ENCODE measurements at places on chromosomes 6 and 20. TPM values are rescaled to one million over a fixed set of nuclear protein-coding genes. Genes with fewer than 3 reads are reported as not detected.

MAFB gene
- total RNA-seq = 4.6 TPM

CDH4 gene
- total RNA-seq = 1.2 TPM

RIPOR3 gene
- not detected for total RNA-seq

GPX5 gene
- total RNA-seq = not detected

BPIFB2 gene
- total RNA-seq = not detected

C20orf173 gene
- total RNA-seq = not detected

RAE1 gene
- 28.3 TPM for total RNA-seq

SPATS1 gene
- not detected for total RNA-seq

IL20RA gene
- total RNA-seq = not detected

PLCB4 gene
- total RNA-seq = 28.9 TPM

VAPB gene
- total RNA-seq = 60.5 TPM

ZNF391 gene
- 8.3 TPM for total RNA-seq

RPS6KA2 gene
- total RNA-seq = 109 TPM

HMGN4 gene
- 56.9 TPM for total RNA-seq

SLA2 gene
- not detected for total RNA-seq

VIP gene
- total RNA-seq = not detected

SIRPB1 gene
- not detected for total RNA-seq

PTK6 gene
- 0.17 TPM for total RNA-seq

PDE7B gene
- total RNA-seq = not detected

FOXF2 gene
- 0.71 TPM for total RNA-seq

IL17A gene
- not detected for total RNA-seq

MICA gene
- total RNA-seq = 0.42 TPM

PHACTR1 gene
- 50.7 TPM for total RNA-seq

SLC22A1 gene
- total RNA-seq = 2.2 TPM

EFCAB8 gene
- not detected for total RNA-seq

TRAPPC3L gene
- not detected for total RNA-seq

STMND1 gene
- not detected for total RNA-seq

AFDN gene
- 552 TPM for total RNA-seq

WFDC10B gene
- total RNA-seq = not detected

RAB32 gene
- total RNA-seq = 8.6 TPM

ESR1 gene
- total RNA-seq = not detected

KHDRBS2 gene
- 19.7 TPM for total RNA-seq

PNLDC1 gene
- not detected for total RNA-seq

TMEM200A gene
- 25.4 TPM for total RNA-seq

FKBP1C gene
- not detected for total RNA-seq

MCM8 gene
- 10.1 TPM for total RNA-seq

TPMT gene
- total RNA-seq = 3.4 TPM

SPO11 gene
- not detected for total RNA-seq

FAM210B gene
- 86.1 TPM for total RNA-seq

NFATC2 gene
- total RNA-seq = not detected

RAD21L1 gene
- total RNA-seq = not detected

LPA gene
- 1.9 TPM for total RNA-seq

TSBP1 gene
- not detected for total RNA-seq

SMLR1 gene
- total RNA-seq = not detected

LY86 gene
- not detected for total RNA-seq

PTCHD4 gene
- total RNA-seq = 3.6 TPM
